NCI-H774 (cell line): ENCODE measurements at places on chromosomes 1 and 21.
A peak's percentile ranks its signal among the peaks of the same experiment; 100 is the strongest.

DNA sequence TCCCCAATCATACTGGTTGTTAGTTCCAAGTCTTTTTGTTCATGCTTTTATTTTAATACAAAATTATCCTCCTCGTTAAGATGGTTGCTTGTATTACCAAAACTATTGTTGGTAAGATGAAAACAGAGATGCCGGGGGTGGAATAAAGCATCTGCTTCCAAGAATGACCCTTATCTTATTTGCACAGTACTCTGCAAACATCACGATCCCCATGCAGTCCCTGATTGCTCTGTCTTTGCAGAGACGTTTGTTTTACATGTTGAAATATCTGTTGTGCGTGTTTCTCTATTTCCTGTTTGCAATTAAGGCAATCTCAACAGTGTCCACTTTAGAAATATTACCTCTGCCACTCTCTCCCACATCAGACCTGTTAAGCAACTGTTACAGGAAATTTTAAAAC lies 141.3 kb upstream of the NCAM2 start:
- peak; percentile 87 for DNase-seq

DNA sequence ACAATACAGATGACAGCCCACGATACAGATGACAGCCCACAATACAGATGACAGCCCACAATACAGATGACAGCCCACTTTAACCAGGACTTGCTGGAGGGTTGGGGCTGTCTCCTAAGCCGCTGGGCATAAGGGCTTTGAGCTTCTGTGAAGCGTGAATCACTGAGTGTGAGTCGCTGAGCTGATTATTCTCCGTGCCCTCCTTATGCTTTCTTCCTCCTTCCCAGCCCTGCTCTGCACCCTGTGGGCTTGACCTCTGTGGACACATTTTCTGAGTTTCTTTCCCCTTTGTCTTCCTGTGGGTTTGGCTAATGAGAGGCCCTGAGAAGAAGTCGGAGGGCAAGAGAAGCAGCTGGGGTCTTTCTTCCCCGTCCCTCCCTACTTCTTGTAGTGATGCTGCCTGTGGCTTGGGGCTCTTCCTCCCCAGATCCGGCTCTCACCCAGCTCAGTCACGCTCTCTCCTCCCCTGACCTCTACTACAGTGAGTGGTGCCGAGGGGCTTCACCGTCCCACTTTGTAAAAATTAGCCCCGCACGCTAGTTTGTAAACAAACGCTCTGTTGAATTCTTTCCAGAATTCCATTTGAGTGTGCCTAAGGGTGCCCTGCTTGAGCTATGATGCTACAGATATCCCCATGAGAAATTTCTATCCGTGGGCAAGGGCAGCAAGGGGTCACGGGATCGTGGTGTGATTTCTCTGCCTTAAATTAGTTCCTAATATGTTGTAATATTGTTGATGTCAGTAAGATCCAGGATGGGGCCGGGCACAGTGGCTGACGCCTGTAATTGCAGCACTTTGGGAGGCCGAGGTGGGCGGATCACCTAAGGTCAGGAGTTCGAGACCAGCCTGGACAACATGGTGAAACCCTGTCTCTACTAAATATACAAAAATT lies 46.4 kb upstream of the SOD1 start:
- DNase-seq: no peak

- no peak for DNase-seq
Measured at GRCh38 chr1:210061992-210062391, 124.0 kb downstream of the SYT14 start.

- DNase-seq: no peak
Measured at GRCh38 chr1:35470977-35471613, 86.1 kb downstream of the KIAA0319L start.

- DNase-seq: no peak
Measured at GRCh38 chr1:28577052-28577678, 14.9 kb upstream of the RAB42 start.

DNA sequence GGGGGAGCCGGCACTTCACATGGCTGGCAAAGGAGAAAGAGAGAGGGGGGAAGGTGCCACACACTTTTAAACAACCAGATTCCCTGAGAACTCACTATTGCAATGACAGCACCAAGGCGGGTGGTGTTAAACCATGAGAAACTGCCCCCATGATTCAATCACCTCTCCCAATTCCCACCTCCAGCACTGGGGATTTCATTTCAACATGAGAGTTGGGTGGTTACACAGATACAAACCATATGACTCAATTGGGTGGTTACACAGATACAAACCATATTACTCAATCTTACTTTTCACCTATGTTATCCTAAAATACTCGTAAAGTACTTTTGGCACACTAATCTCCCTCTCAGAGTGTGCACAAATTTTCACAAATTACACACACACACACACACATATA lies 1097.5 kb upstream of the TMPRSS15 start:
- no peak for DNase-seq

- DNase-seq: no peak
Measured at GRCh38 chr1:246091477-246091876, 415.6 kb downstream of the SMYD3 start.

- no peak for DNase-seq
Measured at GRCh38 chr1:119747451-119747850, 21.3 kb downstream of the HMGCS2 start.

GRCh38 chr1:157105988-157106812 lies 6.6 kb upstream of the ETV3L start:
- DNase-seq: no peak

DNA sequence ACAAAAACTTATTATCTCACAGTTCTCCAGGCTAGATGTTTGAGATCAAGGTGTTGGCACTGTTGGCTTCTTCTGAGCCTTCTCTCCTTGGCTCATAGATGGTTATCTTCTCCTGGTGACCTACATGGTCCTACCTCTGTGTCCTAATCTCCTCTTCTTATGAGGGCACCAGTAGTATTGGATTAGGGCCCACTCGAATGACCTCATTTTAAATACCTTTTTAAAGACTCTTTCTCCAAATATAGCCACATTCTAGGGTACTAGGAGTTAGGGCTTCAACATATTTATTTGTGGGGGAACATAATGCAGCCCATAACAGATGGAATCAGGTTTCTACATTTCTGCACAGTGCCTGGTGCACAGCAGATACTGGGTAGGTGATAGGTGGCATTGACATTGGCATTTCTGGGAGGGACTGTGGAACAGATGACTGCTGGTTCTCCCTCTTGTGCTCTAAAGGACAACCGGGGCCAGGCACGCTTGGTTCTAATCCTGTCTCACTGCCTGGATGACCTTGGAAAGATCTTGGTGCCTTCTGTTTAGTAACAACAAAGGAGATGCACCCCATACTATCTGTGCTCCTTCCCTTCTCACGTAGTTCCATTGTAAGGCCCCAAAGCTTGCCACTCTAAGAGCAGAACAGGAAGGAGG lies 140.3 kb downstream of the PLPP3 start:
- no peak for DNase-seq

DNA sequence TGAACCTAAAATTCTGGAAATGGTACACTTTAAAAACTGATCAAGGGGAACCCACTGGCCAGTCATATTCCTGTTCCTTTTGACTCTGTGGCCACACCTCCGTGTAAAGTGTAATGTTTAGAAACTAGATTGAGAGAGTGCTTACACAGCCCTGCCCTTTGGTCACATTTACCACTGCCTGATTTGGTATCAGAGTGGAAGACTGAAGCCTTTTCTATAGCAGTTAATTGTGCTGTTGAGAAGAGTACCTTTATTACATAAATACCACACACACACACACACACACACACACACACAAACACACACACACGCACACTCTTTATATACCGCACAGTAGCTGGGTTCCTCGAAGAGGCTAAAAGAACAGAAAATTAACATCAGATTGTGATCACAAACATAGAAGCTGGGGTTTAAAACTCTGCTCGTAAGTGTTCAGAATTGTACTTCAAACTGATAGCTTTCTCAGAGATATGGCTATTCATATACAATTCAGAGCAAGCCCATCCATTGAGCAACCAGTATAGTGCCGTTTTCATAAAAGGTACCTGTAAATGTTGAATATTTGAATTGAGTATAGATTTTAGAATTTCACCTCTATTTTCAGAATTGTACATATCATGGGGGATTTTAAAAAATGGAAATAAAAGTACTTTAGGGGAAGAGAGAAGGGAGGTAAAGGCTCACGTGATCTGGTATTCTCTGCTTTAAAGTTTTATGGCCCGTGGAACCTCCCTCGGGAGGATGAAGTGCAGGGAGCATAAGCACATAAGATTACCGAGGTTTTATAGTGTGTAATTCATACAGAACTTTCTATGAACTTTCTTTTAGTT lies 37.5 kb downstream of the CAMTA1 start:
- DNase-seq: no peak

DNA sequence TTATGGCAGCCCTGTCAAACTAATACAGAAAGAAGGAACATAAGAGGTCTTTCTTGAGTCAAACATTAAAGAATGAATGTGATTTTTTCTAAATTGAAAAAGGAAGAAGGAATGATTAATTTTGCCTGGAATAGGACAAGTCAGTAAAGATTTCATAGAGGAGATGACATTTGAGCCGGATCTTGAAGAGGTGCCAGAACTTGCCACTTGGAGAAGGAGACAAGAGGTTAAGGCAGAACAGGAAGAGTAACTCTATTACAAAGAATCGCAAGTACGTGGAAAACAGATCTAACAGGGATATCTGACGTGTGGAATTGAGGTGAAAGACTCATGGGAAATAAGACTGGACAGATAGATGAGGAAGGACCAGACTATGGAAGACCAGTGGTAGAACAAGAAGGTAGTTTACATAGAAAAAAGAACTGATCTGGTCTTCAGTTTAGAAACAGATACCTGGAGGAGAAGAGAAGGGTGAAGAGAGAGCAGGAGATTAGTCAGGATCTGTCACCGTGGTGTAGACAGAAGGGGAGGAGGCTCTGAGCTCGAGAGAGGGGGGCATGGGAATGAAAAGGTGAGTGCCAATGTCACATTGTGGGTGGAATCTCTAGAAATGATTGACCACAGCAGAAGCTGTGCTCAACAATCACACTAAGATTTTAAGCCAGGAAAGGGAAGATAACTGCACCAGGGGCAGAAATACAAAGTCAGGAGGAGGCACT lies 32.5 kb downstream of the RHOU start:
- DNase-seq: no peak

GRCh38 chr1:67747671-67748546 lies 62.9 kb downstream of the GADD45A start:
- DNase-seq: no peak

DNA sequence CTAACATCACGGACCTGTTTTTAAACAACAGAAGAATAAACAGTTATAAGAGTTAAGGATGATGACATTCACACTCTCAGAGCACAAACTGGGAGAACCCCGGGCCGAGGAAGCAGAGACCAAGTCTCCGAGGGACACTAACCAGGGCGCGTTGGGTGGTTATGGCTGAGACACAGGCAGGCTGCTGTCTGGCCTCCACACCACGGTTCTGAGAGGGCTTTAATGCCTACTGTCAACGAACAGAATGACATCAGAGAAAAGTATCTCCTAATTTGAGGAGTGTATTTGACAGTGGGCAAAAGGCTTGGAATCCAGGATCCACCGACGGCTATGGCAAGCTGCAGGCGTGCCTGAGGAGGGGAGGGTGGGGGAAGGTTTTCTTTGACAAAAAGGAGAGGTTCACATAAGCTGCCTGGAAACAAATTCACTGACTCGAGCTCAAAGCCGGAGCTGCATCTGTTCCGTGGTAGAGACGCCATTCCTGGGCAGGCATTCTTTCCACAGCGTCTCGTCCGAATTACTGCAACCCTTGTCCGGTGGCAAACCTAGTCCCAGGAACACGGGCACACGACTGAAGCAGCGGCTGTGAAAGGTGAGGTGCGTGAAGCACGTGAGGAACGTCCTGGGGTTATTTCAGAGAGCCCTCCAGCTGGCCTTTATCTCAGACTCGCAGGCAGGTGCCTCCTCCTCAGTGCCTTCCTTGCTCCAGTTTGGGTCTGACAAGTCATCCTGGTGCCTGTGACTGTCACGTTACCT lies 9.4 kb downstream of the POFUT2 start:
- DNase-seq: no peak

GRCh38 chr1:53957194-53957818 lies 11.2 kb downstream of the LRRC42 start:
- DNase-seq: no peak

DNA sequence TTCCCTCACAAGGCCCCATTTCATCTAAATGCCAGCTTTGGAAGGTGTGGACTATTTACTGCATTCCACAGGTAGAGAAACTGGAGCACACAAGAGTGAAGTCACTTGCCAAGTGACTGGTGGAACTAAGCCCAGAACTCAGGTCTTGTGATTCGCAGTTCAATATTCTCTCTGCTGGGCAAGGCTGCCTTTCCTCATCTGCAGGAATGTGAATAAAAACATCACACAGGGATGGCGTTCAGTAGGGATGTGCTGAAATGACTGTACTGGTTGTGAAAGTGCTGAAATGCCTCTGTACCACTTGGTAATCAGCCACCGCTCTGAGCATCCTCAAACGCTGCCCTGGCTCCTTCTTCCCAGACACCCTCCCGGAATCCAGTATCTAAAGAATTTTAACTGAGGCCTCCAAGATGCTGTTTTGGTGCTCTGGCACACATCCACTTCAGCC lies 145.6 kb downstream of the HIVEP3 start:
- DNase-seq: no peak

GRCh38 chr1:26839339-26839722 lies 12.8 kb downstream of the ZDHHC18 start:
- no peak for DNase-seq

DNA sequence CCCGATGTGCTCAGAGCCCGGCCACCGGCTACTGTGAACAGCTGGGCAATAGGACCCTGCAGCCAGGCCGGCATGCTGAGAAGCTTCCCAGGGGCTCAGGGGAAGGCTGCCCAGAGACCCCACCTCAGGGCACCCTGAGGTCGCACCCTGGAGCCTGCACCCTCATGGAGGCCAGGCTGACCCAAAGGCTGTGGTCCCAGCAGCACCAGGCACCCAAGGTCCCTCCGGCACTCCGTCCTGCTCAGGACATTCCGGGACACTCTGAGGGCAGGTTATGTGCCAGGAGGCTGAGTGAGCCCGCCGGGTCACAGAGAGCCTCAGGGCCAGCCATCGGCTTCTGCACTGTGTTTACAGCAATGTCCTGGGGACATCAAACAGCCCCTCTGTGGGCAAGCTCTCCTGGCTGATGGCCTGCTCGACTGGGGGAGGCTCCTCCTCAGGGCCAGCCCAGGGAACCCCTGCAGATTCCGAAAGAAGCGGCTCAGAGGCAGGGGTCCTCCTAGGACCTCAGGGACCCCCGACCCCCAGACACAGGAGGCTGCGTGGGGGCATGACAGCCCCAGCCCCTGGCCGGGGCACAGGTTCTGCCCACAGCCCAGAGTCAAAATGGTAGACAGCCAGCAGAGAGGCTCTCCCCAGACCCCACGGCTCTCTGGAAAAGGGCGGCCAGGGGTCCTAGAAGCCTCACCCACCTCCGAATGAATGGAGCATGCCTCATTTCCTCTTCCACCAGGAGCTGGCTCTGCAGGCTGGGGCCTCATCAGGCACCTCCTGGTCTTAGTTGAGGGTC lies 8.2 kb downstream of the SLC19A1 start:
- DNase-seq: no peak

- DNase-seq: no peak
Measured at GRCh38 chr1:224743608-224744164, 127.6 kb downstream of the CNIH3 start.

DNA sequence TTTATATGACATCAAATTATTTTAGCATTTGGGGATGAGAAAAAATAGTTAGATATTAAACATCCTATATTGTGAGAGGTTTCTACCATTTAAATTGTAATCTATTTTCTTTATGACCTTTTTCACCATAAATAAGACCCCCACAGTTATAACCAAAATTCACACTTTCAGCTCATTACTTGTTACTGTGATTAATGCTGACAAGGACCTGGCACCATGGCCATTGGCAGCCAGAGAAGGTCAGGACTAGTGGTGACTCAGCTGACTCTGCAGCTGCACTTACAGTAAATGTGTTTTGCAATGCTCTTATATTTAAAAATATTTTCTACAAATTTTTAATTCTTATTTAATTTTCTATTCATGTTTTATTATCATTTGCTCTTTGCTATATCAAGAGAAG lies 133.3 kb upstream of the C1orf105 start:
- DNase-seq: no peak
